Choroid plexus epithelial cell (primary cell): ENCODE measurements at places on chromosomes 13 and 19.

DNA sequence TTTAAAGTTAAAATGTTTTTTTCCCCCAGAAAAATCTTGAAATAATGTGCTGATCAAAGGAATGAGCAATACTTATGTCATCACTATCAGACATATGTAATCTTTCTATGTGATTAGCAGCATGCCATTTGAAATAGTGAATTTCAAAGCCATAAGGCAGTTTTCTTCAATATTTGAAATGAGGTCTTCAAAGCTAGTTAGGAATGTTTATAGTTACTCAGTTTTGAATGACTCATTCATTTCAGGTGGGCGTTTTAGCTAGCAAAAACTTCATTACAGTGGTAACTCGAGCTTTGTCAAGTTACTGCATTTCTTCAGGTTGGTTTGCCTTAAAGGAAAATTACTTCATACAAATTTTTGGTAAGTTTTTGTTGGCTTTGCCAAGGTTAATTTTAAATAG is 102.1 kb downstream of the ATP8A2 start:
- no peak for DNase-seq

GRCh38 chr19:42332059-42332458 is 6.6 kb downstream of the MEGF8 start:
- no peak for DNase-seq

GRCh38 chr19:16571283-16571682 is 932 bp downstream of the SLC35E1 start:
- DNase-seq = peak; percentile 63

DNA sequence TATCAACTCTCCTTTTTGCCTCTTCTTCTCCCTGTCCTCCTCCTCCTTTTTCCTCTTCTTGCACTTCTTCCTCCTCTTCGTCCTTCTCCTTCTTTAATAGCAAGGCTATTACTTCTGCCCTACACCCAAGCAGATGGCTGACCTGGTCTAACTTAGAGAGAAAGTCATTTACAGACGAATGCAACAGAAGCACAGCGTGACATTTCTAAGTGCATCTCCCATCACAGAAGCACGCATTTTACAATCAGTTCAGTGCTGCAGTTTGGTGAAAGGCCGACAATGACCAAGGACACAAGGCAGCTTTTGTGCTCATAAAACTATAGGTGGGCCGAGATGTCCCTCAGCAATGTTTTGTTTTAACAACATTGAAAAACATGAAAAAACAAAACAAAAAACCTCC is 231.5 kb downstream of the FGF14 start:
- no peak for DNase-seq

DNA sequence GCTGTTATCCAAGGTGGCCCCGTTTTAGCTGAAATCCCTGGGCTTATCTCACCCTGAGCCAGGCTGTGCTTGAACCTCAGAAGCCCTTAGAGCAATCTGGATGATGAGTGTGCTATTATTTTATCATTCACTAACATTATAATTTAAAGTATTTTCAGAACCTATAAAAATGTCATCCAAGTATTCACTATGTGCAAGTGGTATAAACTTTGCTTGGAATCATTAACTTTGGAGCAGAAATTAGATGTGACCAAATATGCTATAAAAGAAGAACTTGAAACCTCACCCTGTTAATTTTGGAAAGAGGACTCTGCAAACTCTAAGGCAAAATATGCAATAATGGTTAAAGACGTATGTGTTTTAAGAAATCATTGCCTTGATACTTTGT is 147.5 kb downstream of the USP12 start:
- no peak for DNase-seq
